SW480 (cell line): ENCODE measurements at places on chromosomes 6 and 20.
A peak's percentile ranks its signal among the peaks of the same experiment; 100 is the strongest.

- no peak for DNase-seq
These were observed 21.6 kb downstream of the ZNFX1 start for GRCh38 chr20:49256261-49256660.

DNA sequence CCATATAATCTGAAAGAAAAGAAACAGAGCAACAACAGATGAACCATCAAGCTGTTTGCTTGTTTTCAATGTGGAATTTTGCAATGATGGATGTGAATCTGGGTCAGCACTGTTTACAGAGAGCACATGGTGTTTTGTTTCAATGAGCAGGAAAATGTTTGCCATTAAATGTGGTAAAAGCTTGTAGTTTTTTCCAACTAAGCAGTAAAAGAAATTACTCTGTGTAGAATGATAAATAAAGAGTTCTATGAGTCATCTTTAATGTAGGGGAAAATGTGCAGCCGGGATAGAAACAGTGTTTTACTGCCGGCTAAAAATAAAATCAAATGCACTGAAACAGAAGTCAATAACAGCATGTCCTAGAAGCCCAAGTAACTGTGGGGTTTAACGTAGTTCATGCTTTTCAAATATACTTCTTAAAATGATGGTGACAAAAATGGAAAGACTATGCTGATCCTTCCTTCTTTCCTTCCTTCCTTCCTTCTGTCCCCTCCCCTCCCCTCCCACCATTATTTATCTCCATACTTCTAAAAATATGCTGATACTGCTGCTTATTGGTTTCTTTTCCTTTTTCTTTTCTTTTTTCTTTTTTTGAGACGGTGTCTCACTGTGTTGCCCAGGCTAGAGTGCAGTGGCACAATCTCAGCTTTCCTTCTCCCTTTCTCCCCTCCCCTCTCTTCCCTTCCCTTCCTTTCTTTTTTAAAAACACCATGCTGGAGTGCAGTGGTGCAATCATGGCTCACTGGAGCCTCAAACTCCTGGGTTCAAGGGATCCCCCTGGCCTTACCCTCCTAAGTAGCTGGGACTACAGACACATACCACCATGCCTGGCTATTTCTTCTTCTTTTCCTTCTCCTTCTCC, 6.3 kb upstream of the NAA20 start:
- peak; percentile 12 for DNase-seq

GRCh38 chr6:119348096-119348747, 1.3 kb downstream of the MAN1A1 start:
- peak; percentile 31 for DNase-seq

DNA sequence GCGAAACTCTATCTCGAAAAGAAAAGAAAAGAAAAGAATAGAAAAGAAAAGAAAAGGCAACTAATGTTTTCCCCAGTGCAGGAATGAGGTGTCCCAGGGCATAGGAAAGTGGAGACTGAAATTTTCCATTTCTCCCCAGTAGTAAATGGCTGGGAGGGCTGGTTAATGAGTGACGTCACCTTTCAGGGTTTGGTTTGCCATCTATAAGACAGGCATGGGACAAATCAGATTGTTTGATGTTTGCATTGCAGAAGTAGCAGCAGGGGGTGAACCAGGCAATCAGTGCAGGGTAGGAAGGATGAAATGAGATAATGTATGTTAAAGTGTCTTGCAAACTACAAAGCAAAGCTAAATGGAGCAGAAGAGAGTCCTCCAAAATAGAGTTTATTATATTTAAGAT, 533.4 kb downstream of the PKHD1 start:
- no peak for DNase-seq

DNA sequence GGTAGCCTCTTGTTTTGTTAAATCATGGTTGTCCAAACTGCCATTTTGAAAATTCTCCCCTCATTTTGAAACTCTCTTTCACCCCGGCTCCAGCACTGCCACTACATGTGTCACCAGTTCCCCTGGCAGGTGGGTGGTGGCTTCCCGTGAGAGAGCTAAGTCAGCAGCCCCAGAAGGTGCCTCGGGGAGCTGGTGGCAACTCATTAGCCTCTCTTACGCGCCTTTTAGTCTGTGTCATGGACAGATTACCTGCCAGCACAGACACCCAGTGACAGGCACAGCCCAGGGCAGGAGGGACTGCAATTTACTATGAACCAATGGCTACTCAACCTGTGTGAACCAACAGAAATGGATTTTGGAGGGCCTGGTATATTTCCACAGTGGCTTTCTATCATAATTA, 147.1 kb upstream of the SASH1 start:
- DNase-seq: no peak

GRCh38 chr6:33547499-33547898, 32.6 kb downstream of the BAK1 start:
- no peak for DNase-seq

GRCh38 chr20:10428008-10428407, 6.0 kb downstream of the MKKS start:
- DNase-seq: no peak

DNA sequence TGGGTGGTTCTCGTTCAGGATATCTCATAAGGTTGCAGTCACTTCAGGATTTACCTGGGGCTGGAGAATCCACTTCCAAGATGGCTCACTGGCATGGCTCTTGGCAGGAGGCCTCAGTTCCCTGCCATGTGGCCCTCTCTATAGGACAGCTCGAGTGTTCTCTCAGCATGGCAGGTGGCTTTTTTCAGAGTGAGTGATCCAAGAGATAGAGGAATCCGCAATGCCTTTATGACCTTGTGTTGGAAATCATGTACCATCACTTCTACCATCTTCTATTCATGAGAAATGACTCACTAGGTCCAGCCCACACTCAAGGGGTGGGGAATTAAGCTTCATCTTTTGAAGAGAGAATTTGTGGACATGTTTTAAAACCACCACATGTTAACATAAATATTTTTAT, 37.8 kb downstream of the PPP1R16B start:
- DNase-seq: no peak
